ENCODE measurements at places on chromosomes 2 and 18.

DNA sequence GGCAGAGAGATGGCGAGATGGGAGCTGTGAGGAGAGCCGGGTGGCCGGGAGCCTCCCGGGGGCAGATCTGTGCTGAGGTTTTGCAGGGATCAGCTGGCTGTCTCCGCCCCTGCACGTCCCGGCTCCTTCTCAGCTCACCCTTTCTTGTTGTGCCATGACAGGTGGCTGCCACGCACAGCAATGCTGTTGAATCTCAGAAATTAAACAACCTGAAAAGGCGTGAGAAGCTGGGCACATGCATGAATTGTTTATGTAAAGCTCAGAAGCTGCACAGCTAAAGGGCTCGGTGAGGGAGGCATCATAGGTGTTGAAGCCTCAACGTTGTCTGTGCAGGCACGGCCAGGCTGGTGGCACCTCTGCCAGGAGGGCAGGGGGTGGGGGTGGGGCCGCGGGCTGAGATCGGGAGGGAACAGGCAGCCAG, 858 bp upstream of the RTP5 start:
- no peak for DNase-seq

GRCh38 chr2:126504949-126505348, 151.0 kb upstream of the GYPC start:
- DNase-seq: no peak

DNA sequence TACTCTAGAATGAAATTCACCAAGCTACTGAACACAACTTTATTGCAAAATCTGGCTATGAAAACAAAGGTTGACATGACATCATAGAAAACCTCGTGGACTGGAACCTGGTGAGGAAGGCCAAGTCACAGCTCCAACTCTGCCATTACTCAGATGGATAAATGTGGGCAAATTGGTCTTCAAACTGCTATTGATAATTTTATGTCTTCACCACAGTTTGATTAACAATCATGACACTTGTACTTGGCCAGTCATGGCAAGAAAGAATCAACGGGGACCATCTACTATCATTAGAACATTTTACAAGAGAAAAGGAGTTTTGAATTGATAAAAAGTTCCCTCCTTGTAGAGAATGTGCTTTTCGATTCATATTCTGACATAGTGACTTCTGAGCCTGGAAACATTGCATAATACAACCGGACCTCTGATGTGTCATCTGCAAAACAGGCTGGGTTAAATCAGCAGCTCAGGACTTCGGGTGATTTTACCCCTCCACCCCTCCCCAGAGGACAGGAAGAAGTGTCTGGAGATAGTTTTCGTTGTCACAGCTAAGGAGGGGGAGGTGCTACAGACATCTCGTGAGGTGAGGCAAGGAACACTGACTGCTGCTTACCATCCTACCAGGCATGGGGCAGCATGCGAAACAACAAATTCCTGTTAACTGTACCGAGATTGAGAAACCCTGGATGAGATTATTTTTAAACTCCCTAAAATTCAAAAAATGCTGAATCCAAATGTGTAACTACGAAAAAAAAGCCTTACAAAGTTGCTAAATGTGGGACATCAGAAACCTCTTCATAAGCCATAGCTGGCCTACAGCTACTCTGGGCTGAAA, 8.4 kb downstream of the L3MBTL4 start:
- no peak for DNase-seq

DNA sequence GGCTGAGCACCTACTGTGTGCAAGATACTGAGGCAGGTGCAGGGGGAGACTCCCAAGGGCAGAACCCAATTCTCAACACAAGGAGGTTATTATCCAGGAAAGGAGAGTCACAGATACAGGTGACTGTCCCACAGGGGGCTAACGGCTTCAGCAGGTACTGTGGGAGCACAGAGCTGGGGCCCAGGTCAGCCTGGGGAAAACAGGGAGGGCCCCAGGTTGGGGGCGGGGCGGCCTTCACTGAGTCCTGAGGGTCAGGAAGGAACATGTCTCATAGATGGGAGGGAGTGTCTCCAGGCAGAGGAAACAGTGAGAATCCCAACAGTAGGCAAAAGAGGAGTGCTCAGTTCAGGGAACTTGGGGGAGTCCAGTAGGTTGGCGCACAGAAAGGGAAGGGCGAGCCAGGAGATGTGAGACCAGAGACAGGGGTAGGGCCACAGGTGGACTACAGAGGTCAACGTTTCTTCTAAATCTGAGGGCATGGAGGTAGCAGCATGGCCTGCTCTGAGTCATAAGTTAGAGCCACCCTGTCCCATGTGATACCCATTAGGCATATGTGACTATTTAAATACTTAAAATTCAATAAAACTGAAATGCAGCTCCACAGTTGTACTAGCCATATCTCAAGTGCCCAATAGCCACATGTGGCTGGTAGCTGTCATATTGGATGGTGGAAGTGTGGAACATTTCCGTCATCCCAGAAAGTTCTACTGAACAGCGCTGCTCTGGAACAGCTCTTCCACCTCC, 157.2 kb downstream of the TTC32 start:
- no peak for DNase-seq

DNA sequence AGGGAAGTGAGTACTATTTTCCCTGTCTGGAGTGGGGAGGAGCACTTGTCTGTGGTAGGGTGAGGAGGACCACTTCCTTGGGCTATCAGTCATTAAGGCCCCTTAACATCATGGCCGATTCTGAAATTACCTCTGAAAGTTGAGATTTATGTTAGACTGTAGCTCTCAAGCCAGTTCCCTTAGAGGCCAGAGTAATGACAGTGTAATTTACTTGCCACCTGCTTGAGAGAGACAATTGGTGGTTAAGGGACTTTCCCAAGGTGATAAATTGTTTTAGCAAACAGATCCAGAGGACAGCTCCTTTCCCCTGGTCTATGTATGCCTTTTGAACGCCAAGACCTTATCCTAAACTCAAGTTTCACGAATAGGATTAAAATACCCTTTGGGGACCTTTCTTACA, 56.1 kb downstream of the NEDD4L start:
- no peak for DNase-seq

DNA sequence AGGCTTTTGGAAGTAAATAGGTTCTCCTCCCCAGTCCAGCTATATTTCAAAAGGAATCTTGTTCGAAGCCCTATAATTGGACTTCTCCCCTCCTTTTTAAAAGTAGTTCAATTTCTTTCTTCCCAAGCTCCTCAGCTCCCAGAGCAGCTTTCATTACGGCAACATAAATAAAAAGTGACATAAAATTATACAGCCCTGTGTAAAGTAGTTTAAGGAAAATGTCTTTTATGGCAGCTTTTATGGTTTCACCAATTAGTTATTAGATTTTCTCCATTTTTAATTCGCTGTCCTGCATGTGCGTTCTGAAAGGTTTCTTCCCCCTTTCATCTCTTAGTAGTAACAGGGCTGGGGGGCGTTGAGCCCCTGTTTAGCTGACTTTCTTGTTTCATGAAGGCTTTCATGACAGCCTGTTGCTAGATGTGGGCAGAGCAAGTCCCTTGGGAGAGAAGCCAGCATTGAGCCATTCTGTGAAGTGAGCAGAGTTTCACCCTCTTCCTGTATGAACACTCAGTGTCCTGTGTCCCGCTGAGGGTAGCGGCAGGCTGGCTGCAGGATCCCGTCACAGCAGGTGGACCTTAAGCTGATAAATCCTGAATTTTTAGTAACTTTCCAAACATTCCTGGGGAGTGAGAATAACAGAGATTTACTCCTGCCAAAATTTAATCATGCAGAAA, 229.7 kb upstream of the SPRED2 start:
- DNase-seq: no peak

DNA sequence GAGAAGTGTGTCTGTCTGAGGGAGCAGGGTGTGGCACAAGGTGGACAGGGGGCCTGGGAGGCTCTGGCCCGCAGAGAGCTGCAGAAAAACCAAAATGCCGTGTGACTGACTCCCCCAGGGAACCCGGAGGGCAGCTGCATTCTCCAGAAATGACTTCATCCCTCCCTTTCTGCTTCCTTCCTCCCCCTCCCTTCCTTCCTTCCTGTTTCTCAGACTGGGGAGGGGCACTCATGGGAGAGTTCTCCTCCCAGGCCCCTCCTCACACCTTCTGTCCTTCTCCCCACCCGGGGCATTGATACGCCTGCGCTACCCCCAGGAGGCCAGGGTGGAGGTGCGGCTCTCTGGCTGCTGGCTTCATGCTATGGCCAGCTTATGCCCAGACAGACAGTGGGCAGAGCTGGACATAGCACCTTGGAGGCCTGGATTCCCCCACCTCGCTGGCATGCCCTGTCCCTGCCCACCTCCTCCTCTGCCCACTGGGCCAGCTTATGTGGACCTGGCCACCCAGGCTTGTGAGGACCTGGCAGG, 8.2 kb upstream of the GPR17 start:
- DNase-seq: no peak

DNA sequence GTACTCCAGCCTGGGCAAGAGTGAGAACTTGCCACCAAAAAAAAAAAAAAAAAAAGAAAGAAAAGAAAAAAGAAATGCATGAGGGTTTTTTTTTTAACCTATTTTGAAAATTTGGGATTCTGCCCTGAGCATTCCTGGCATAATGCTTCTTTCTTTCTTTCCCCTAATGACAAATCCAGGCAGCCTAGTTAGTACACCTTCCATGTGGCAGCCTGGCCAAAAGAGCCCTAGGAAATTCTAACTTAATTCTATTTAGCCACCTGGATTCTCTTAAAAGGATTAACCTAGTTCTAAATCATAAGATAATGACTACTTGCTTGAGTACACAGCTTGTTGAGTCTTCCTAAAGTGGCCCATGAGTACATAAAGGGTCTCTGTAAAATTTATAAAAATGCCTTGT, 160.1 kb downstream of the THADA start:
- DNase-seq: no peak

DNA sequence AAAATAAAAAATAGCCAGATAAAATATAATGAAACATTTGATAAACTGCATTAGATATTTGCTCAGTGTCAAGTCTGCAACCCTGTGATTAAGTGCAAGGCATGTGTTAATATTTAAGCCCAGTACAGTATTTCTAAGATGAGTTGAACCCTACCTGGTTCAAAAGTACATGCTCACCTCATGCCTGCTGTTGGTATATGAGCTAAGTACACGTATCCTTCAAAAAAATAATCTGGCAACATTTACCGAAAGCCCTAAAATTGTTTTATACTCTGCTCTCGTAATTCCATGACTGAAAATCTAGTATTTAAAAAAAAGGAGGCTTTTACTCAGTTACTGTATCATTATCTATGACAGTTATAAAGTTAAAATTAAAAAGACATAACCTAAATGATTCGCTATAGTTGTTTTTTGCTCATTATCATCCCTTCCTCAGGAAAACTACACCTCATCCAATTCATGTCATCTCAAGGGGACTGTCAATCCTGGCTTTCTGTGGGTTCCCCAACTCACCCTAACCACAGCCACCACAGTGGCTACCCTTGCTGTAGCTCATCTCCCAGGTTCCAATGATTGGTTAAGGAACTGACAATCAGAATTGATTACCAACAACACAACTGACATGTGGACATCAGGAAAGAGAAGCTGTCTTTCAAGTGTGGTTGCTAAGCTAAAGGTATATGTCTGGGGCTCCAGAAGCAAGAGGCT, 10.6 kb downstream of the TLK1 start:
- no peak for DNase-seq

DNA sequence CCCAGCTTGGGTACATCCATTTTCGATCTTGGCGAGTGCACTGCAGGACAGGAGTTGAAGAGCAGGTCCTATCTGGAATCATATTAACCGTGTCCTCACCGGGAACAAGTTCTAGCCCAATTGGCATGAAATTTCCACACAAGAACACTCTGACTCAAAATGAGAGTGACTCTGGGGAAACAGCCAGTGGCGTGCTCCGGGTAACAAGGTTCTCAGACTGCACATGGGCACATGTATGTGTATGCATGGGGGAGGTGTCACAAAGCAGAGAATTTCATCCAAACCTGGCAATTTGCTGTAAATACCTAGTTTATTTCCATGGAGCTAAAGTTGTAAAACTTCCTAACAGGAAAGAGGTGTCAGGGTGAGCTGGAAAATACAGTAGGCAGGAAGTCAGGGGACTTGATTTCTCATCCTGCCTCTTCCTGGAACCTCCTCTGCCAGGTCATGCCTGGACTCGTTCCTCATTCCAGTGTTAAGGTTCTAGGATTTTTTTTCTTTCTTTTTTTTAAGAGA, 1.7 kb downstream of the TUBB6 start:
- no peak for DNase-seq

- no peak for DNase-seq
Measured at GRCh38 chr18:26685438-26686157, 137.2 kb upstream of the KCTD1 start.

- DNase-seq: no peak
Measured at GRCh38 chr2:112972423-112973086, 5.3 kb upstream of the IL36G start.

All from right lung (tissue), 10 donors.